ENCODE measurements at places on chromosomes 5 and 9.
A peak's percentile ranks its signal among the peaks of the same experiment; 100 is the strongest.

GRCh38 chr5:82406205-82406773, 128.1 kb upstream of the RPS23 start:
- DNase-seq: peak; percentile 93

- no peak for DNase-seq
These were observed 374.9 kb upstream of the IRX4 start for GRCh38 chr5:2257326-2258244.

DNA sequence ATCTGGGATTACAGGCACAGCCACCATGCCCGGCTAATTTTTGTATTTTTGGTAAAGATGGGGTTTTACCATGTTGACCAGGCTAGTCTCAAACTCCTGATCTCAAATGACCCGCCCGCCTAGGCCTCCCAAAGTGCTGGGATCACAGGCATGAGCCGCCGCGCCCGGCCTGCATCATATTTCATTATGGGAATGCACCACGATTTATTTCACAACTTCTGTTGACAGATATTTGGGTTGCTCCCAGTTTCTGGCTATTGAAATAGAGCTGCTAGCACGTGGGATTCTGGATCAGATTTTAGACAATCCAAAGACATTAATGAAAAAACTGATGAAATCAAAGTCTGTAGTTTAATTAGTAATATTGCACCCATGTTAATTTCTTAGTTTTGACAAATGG, 48.4 kb upstream of the FUBP3 start:
- DNase-seq: peak; percentile 67

DNA sequence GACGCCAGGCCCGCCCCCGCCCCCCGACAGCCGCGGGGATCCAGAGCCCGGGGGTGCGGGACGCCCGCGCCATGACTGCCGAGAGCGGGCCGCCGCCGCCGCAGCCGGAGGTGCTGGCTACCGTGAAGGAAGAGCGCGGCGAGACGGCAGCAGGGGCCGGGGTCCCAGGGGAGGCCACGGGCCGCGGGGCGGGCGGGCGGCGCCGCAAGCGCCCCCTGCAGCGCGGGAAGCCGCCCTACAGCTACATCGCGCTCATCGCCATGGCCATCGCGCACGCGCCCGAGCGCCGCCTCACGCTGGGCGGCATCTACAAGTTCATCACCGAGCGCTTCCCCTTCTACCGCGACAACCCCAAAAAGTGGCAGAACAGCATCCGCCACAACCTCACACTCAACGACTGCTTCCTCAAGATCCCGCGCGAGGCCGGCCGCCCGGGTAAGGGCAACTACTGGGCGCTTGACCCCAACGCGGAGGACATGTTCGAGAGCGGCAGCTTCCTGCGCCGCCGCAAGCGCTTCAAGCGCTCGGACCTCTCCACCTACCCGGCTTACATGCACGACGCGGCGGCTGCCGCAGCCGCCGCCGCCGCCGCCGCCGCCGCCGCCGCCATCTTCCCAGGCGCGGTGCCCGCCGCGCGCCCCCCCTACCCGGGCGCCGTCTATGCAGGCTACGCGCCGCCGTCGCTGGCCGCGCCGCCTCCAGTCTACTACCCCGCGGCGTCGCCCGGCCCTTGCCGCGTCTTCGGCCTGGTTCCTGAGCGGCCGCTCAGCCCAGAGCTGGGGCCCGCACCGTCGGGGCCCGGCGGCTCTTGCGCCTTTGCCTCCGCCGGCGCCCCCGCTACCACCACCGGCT, 1.0 kb downstream of the FOXE1 start:
- peak; percentile 37 for DNase-seq

DNA sequence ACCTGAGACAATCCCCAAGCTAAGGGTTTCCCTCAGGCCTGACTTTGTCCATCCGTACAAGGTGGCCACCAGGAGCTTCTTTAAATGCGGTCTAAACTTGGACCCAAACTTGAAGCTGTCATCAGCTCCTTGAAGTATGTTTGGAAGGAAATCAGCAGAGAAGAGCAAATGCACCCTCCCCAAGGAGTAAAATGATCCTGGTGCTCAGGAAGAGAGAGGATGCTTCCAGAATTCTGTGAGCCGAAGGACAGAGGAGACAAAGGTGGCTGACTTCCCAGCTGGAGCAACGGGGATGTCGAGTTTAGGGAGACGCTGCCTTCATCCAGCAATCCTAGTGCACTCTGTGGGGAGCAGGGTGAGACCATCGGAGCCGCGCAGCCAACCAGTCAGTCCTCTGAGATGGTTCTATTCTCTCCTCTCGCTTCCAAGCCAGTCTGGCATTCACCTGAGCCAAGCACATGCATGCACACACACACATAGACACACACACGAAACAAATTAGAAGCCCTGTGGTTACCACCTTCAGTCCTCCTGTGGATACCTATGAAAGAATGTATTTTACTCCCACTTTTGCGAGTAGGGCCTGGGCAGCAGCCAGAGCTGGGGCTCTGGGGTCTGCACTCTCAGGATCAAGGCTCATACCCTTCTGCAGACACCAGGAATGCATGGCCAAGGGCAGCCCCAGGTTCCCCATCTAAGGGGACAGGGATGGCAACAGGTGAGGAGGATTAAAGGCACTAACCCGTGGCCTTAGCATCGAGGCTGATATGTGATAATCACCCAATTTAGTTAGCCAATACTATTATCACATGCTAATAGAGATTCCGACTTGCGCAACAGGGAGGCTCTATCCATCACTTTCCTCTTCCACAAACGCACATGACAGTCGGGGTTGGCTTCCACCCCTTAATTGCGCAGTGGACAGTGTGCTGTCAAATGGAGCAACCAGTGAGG, 75.8 kb downstream of the GTF3C4 start:
- no peak for DNase-seq

DNA sequence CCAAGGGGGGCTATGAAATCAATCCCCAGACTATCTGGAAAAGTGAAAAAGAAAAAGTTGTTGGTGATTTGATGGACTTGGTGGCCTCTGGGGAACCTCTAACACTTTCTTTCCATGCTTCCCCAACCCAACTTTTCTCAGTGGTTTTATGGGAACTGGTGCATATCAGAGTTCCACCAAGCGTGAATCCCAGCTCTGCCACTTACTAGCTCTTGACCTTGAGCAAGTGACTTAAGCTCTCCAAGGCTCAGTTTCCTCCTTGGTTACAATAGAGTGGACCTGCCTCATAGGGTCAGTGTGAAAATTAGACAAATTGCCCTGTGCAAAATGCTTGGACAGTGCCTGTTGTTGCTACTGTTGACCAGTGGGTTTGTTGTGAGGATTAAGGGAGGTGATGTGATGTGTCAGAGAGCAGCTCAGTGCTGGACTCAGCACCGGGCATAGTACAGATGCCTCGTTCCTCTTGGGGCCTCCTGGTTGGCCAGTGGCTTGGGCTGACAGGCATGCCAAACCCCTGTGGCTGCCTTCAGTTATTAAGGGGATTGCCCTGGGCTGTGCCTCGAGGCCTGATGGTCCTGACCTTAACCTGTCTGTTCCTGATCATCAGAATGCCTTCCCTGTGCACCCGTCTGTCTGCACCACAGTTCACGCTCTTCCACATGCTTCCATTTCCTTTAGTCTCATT, 49.3 kb downstream of the COL15A1 start:
- no peak for DNase-seq

GRCh38 chr9:7782400-7783120, 17.0 kb downstream of the DMAC1 start:
- no peak for DNase-seq

- peak; percentile 79 for DNase-seq
These were observed 351.9 kb upstream of the TNC start for GRCh38 chr9:115469841-115470240.
